ENCODE measurements at places on chromosomes 2 and 18.

- no peak for DNase-seq
Measured at GRCh38 chr2:195313962-195314361, 343.1 kb upstream of the SLC39A10 start.

GRCh38 chr2:191959209-191959608 lies 112.3 kb upstream of the CAVIN2 start:
- no peak for DNase-seq

- no peak for DNase-seq
Measured at GRCh38 chr2:164655750-164656149, 34.5 kb upstream of the GRB14 start.

DNA sequence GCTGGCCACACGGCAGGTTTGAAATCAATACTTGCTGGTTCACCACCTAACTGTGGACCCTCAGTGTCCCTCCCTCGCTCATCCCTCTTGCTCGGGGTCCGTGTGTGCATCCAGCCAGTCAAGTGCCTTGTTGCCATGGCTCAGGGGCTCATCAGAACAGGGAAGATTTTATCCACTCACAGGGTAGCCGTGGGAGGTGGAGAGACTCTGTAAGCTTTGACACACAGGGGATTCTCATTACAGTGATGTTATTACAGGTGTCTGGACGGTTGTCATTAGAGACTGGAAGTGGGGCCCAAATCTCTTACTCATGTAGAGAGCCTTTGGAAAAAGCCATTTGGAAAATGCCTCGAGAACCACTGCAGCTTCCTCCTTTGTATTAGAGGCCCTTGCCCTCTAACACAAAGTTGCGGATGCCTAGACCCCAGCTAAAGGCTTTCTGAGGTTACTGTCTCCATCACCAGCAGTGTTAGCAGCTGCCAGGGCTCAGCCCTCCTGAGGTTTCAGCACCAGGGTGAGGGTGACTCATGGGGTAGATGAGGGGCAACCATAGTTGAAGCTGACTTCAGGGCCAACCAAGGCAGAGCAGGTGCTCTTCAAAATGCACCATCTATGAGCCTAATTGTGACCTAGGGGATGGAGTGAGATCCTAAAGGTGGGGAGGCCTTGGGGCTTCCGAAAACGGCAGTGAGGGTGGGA lies 195.6 kb downstream of the CLIP4 start:
- DNase-seq: no peak

DNA sequence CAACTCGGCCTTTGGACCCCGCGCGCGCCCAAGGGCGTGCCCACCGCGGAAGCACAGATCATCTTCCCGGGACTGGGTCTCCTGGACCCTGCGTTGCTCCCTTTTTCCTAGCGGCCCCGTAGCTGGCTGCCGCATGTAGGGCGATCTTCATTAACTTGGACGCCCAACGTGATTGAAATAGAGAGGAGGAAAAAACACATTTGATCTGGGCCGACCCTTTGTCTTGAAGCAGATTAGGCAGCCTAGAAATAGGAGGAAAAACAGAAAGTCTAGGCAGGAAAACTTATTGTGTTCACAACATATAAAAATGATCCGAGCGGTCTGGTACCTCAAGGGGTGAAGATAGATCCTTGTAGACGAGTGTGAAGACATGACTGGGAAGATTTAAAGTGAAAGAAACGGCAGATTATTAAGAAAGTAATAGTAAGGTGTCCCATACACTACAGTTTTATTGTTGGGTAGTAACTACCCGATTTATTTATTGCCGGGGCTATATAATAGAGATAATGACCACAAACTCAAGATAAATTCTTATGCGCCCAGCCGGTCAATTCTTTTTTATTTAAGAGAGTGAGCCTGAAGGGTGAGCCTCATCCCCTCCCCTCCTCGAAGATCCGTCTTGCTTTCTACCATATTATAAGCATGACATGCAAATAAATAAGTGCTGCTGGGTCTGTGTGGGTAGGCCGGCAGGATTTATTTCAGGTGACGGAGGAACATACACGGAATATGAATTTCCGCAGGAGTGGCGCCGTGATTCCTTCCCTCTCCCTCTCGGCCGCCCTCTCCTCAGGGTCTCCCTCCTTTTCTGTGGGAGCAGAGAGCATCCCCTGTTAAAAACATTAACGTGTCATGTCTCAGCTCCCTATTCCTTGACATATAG lies 147.4 kb downstream of the MEIS1 start:
- DNase-seq: no peak

DNA sequence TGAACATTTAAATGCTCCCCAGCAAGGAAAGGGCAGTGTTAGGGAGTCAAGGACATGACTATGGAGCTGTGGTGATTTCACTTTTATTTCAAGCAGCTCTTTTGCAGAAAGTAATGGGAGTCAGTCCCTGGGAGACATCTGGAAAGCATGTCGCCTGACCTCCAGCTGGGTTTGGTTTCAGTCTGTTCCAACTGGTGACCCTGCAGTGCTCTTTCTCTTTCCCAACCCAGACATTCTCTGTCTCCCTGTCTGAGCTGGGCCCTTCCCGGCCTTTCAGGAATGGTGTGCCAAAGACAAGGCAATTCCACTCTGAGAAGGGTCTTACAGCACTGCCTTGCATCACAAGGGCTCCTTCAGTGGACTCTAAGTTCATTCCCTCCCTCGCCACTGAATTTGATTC lies 323.2 kb downstream of the OSR1 start:
- peak; percentile 60 for DNase-seq
